ENCODE measurements at places on chromosomes 6 and 20. TPM values are rescaled to one million over a fixed set of nuclear protein-coding genes. Genes with fewer than 3 reads are reported as not detected.

Gene TFAP2C
- 0.31 TPM for total RNA-seq

Gene BTNL2
- total RNA-seq, result not detected

Gene GTSF1L
- not detected for total RNA-seq

Gene TAPBP
- total RNA-seq, result 85.5 TPM

Gene EEF1A2
- 0.45 TPM for total RNA-seq

Gene ROMO1
- 63.8 TPM for total RNA-seq

Gene RGL2
- 83.5 TPM for total RNA-seq

Data from sciatic nerve (tissue), 2 donors.